CD4-positive, alpha-beta memory T cell (primary cell): ENCODE measurements at places on chromosomes 13 and 19. TPM values are rescaled to one million over a fixed set of nuclear protein-coding genes. Genes with fewer than 3 reads are reported as not detected.

The UHRF1 gene
- total RNA-seq: 0.15 TPM

The ZNF329 gene
- 17.4 TPM for total RNA-seq

The ZNF121 gene
- total RNA-seq: 53.0 TPM

The CCDC169 gene
- total RNA-seq: not detected

The FGF22 gene
- 1.9 TPM for total RNA-seq

The ZNF677 gene
- total RNA-seq: 24.2 TPM

The HIPK4 gene
- total RNA-seq: not detected

The CBARP gene
- not detected for total RNA-seq

The OR7A5 gene
- not detected for total RNA-seq

The GSX1 gene
- total RNA-seq: not detected

The RASGRP4 gene
- total RNA-seq: not detected

The KRTDAP gene
- total RNA-seq: not detected

The ZNF69 gene
- 7.5 TPM for total RNA-seq

The PRTN3 gene
- not detected for total RNA-seq

The ZNF175 gene
- total RNA-seq: 17.1 TPM

The BLVRB gene
- 12.3 TPM for total RNA-seq

The GPR18 gene
- 22.8 TPM for total RNA-seq

The CLIP3 gene
- 2.4 TPM for total RNA-seq

The NOVA2 gene
- not detected for total RNA-seq

The F2RL3 gene
- not detected for total RNA-seq
